ENCODE measurements at places on chromosomes 6 and 20.

- no peak for DNase-seq
These were observed 25.7 kb downstream of the EPHA7 start for GRCh38 chr6:93393554-93394074.

DNA sequence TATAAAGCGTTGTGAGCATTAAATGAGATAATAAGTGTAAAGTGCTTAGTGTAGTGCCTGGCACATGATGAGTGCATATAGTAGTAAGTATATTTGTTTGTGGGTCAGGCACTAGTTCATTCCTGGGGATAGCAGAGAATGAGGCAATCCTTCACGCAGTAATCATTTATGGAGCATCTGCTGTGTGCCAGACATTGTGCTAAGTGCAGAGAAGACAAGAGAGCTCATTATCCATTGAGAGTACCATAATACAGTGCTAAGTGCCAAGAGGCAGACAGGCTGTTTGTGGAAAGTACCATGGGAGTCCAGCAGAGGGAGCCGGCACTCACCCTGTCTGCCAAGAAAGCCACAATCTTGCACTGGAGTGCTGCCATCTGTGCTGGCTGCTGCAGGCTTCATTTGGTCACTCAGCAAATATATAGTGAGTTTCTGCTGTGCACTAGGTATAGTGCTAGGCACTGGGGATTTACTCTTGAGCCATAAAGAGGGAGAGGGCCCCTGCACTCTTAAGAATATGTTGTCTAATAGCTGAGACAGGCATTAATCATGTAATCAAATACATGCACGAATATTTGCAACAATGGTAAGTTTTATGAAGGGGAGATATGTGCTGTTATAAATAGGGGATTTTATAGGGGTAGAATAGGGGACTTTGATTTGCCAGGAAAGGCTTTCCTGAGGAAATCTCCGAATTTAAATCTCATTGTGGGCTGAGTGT, 12.9 kb upstream of the MROH8 start:
- peak; percentile 90 for DNase-seq

DNA sequence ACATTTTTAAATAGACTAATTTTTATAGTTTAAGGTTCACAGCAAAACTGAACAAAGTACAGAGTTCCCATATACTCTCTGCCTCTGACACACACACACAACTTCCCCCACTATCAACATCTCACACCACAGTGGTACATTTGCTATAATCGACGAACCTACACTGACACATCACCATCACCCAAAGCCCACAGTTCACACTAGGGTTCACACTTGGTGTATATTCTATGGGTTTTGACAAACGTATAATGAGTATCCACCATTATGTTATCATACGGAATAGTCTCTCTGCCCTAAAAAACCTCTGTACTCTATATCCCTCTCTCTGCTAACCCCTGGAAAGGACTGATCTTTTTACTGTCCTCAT, 15.6 kb downstream of the TMEM30A start:
- DNase-seq: no peak

DNA sequence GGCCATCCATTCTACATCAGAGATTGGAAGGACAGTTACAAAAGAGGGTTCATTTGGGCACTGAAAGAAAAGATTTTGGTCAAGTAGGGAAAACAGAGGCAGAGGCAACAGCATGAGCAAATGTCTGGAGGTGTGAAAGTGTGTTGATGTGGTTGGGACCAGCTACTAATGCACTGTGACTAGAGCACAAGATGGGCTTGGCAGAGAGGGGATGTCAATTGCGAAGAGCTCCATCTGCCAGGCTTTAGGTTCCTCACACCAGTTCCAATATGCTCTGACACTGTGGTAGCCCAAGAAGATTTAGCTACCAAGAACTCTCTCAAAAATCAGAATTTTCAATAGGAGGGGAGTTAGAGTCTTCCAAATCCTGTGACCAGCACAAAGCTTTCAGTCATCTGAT, 42.1 kb downstream of the TRAF3IP2 start:
- DNase-seq: no peak

DNA sequence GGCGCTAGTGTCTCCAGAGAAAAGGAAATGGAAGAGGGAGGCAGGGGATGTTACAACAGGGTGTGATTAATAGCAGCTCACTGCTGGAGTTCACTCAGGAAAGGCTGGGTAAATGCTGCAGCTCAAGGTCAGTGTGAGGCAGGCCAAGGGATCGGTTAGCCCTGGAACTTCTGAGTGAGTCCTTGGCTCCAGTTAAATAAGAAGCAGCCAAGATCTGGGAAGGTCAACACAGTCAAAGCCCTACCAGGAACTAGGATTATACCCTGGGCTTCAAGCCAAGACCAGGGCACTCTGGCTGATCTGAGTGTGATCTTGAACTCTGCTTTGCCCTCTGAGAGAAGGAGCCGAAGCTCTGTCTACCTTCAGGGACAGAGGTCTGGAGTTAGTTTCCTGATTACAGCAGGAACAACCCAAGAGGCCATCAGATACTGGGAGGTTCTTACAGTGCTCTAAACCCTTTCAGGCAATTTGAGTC, 44.3 kb downstream of the TPD52L1 start:
- DNase-seq: peak; percentile 15
